ENCODE measurements at places on chromosomes 13 and 19. TPM values are rescaled to one million over a fixed set of nuclear protein-coding genes. Genes with fewer than 3 reads are reported as not detected.

Gene TMIGD2
- 0.57 TPM for total RNA-seq

Gene SGCG
- total RNA-seq: 131 TPM

Gene MRPL34
- 55.7 TPM for total RNA-seq

Gene C1QTNF9
- total RNA-seq: not detected

Gene HCN2
- 2.9 TPM for total RNA-seq

Gene OR7D2
- total RNA-seq: 0.21 TPM

Gene PGLYRP2
- not detected for total RNA-seq

Gene CCDC70
- not detected for total RNA-seq

Gene SSC5D
- total RNA-seq: 2.1 TPM

Gene HMGB1
- total RNA-seq: 229 TPM

Gene PSG3
- not detected for total RNA-seq

Gene RFPL4AL1
- total RNA-seq: not detected

Gene CYP4F11
- total RNA-seq: not detected

Gene CGB5
- not detected for total RNA-seq

Gene CGB2
- total RNA-seq: not detected
